Smooth muscle cell of bladder (primary cell): ENCODE measurements at places on chromosomes 7 and 10. TPM values are rescaled to one million over a fixed set of nuclear protein-coding genes. Genes with fewer than 3 reads are reported as not detected.

PRSS1 gene
- total RNA-seq: not detected in 2 replicates

CTNNA3 gene
- total RNA-seq: 0.09 TPM in 1 of 2 replicates, not detected in the other

STOX1 gene
- total RNA-seq: 0.14 and 0.18 TPM in 2 replicates

MARVELD1 gene
- 15.5 and 19.9 TPM in 2 replicates for total RNA-seq

MGAM2 gene
- total RNA-seq: not detected in 2 replicates

IRF5 gene
- not detected in 2 replicates for total RNA-seq

OR2A7 gene
- 0.09 and 0.14 TPM in 2 replicates for total RNA-seq

HOXA4 gene
- 0.14 and 0.28 TPM in 2 replicates for total RNA-seq

TET1 gene
- total RNA-seq: 2.1 and 3.6 TPM in 2 replicates

CYTH3 gene
- total RNA-seq: 19.5 and 32.1 TPM in 2 replicates

ZPBP gene
- total RNA-seq: not detected in 2 replicates

ZNF488 gene
- total RNA-seq: not detected in 2 replicates

TRPV5 gene
- not detected in 2 replicates for total RNA-seq

TMEM270 gene
- total RNA-seq: not detected in 2 replicates

C7orf33 gene
- not detected in 2 replicates for total RNA-seq

JAKMIP3 gene
- total RNA-seq: 0.14 and 0.55 TPM in 2 replicates

TUBAL3 gene
- total RNA-seq: not detected in 2 replicates

PON1 gene
- not detected in 2 replicates for total RNA-seq

ZNF716 gene
- under 0.01 TPM in 1 of 2 replicates, not detected in the other for total RNA-seq

C10orf71 gene
- total RNA-seq: not detected in 2 replicates

VAX1 gene
- total RNA-seq: not detected in 2 replicates

NAPEPLD gene
- 6.7 and 9.4 TPM in 2 replicates for total RNA-seq

CPA2 gene
- not detected in 2 replicates for total RNA-seq

PARP12 gene
- total RNA-seq: 9.1 and 10.2 TPM in 2 replicates
